Vein endothelial cell (primary cell): ENCODE measurements at places on chromosomes 11 and 22. TPM values are rescaled to one million over a fixed set of nuclear protein-coding genes. Genes with fewer than 3 reads are reported as not detected.

The RASSF10 gene
- total RNA-seq: 0.67 and 12.1 TPM in 2 replicates

The PLEKHB1 gene
- 0.98 TPM in 1 of 2 replicates, not detected in the other for total RNA-seq

The CHADL gene
- total RNA-seq: 0.98 and 1.4 TPM in 2 replicates

The TTC36 gene
- total RNA-seq: 0.19 and 2.9 TPM in 2 replicates

The NUCB2 gene
- total RNA-seq: 51.6 and 66.6 TPM in 2 replicates

The FBLN1 gene
- 0.29 and 0.65 TPM in 2 replicates for total RNA-seq

The PGA4 gene
- total RNA-seq: not detected in 2 replicates

The NXPE1 gene
- not detected in 2 replicates for total RNA-seq

The APOA1 gene
- not detected in 2 replicates for total RNA-seq

The ART5 gene
- total RNA-seq: not detected in 2 replicates

The MACROD1 gene
- 17.0 and 37.6 TPM in 2 replicates for total RNA-seq

The LRRN4CL gene
- total RNA-seq: 0.19 and 0.33 TPM in 2 replicates

The SUSD2 gene
- total RNA-seq: 0.10 and 0.33 TPM in 2 replicates

The LDHAL6A gene
- not detected in 2 replicates for total RNA-seq

The SVIP gene
- 18.9 and 33.3 TPM in 2 replicates for total RNA-seq

The CTSW gene
- total RNA-seq: 0.33 TPM in 1 of 2 replicates, not detected in the other

The TECTA gene
- total RNA-seq: 0.33 and 0.67 TPM in 2 replicates

The SELENOM gene
- 28.9 and 65.0 TPM in 2 replicates for total RNA-seq

The CDC42BPG gene
- 0.33 and 0.38 TPM in 2 replicates for total RNA-seq

The ACTN3 gene
- 0.19 TPM in 1 of 2 replicates, not detected in the other for total RNA-seq
